ENCODE measurements at places on chromosomes 5 and 9.

GRCh38 chr5:175243441-175243840 lies 200.5 kb downstream of the DRD1 start:
- DNase-seq, result no peak

DNA sequence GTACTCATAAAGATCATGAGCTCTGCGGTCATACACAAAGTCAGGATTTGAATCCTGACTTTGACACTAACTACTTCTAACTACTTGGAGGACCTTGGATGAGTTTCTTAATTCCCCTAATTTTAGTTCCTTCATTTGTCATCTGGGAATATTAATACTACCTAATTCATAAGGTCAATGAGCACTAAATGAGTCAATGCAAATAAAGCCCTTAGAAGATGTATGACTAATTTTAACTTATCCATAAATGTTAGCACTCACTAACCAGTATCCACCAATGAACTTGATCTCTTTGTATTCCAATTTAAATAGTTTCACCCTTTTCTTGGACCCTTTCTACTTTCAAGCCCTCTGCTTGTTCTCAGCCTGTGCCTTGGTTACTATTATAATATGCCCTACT lies 1106.4 kb downstream of the CDH18 start:
- no peak for DNase-seq

- DNase-seq, result no peak
Measured at GRCh38 chr9:115305543-115305942, 187.6 kb upstream of the TNC start.

DNA sequence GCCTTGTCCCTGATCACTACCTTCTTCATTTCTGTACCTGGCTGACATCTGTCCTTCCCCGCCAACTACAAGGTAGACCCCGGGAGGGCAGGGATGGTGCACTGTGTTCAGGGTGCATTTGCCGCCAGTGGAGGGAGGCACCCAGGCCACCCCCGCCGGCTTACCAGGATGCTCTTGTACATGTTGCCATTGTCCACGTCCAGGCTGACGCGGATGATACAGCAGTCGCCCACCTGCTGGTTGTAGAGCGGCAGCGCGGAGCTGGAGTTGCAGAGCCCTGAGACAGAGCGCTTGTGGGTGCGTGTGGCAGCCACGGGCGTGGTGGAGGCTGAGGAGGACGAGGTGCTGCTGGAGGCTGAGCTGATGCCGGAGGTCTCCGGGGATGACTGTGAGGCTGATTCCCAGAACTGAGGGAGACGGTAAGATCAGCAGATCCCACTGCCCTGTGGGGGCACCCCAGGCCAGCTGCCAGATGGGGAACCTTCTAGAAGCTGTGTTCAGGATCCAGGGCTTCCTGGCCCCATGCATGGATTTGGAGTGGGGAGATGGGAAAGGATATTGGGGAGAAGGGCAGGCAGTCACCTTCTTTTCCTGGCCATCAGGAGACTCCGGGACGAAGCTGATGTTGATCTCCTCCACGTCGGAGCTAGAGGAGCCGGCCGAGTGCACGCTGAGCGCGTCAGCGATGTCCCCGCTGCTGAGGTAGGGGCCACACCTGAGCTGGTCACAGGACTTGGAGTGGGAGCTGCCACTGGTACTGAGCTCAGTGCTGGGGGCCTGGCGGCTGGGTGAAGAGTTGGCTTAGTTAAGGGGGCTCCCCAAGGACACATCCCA lies 19.5 kb downstream of the RALGDS start:
- DNase-seq, result no peak

- DNase-seq, result no peak
Measured at GRCh38 chr5:35753500-35753899, 103.2 kb upstream of the IL7R start.
